ENCODE measurements at places on chromosomes 7 and 10.
A peak's percentile ranks its signal among the peaks of the same experiment; 100 is the strongest.

GRCh38 chr7:44673324-44673723 is 66.9 kb downstream of the OGDH start:
- DNase-seq, result no peak

GRCh38 chr10:454860-455259 is 234.6 kb downstream of the DIP2C start:
- no peak for DNase-seq

GRCh38 chr7:43808410-43808809 is 49.9 kb downstream of the BLVRA start:
- no peak for DNase-seq

GRCh38 chr7:156176039-156176438 is 363.8 kb upstream of the SHH start:
- no peak for DNase-seq

DNA sequence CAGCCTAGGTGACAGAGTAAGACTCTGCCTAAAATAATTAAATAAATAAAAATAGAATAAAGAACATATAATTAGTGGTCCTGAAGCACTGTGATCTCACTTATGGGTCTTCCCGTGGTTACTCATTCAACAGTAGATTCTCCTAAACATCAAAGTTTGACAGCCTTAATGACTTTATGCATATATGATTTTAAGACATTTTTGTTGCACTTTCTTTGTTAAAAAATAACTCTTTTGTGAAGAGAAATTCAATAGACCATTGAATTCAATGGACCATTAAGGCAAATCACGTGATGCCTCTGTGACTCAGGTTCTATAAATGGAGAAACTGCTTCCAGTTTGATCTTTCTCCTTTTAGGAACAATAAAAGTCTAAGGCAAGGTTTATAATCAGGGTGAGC is 59.6 kb downstream of the ATOH7 start:
- DNase-seq, result no peak

GRCh38 chr10:113999531-113999930 is 44.1 kb upstream of the ADRB1 start:
- DNase-seq, result no peak

DNA sequence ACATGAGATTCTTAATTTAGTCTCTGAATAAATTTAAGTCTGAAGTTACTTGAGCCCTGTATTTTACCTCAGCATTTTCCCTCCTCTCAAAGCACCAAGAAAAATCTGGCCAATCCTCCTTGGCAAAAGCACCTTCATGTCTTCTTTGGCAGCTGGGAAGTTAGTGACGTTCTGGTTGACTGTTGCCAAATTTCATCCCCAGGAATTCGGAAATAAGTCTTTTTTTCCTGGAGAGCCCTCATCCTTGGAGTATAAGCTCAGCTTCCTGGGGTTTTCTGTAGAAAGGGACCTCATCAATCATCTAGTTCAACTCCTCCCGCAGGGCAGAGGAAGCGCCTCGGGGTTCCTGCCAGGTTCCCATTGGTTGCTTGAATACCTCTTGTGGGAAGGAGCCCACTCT is 377.6 kb downstream of the PHTF2 start:
- no peak for DNase-seq

DNA sequence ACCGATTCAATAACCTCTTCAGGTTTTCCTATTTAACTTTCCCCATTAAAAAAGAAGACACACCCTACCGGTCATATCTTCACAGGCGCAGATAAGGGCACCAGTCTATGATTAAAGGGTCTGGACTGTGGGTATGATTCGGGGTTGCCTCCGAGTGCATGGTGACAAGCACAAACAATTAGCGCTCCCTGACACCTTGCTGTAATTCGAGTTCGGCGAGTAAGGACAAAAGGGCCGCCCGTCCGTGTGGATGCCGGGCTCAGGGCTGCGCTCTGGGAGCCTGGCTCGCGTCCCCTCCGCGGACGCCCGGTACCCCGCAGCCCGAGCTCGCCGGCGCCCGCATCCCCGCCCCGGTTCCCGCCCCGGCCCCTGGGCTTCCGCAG is 111.9 kb upstream of the RHEB start:
- no peak for DNase-seq

GRCh38 chr7:135770139-135770710 is 21.6 kb upstream of the FAM180A start:
- no peak for DNase-seq

GRCh38 chr7:49643736-49644135 is 129.7 kb upstream of the VWC2 start:
- no peak for DNase-seq

- DNase-seq, result no peak
Measured at GRCh38 chr10:33252794-33253203, 81.7 kb downstream of the NRP1 start.

GRCh38 chr7:148232784-148233183 is 357.8 kb upstream of the C7orf33 start:
- DNase-seq, result no peak

- no peak for DNase-seq
Measured at GRCh38 chr10:112649822-112650152, 202.8 kb downstream of the VTI1A start.

- peak; percentile 79 for DNase-seq
Measured at GRCh38 chr7:95686109-95686508, 86.2 kb upstream of the DYNC1I1 start.

DNA sequence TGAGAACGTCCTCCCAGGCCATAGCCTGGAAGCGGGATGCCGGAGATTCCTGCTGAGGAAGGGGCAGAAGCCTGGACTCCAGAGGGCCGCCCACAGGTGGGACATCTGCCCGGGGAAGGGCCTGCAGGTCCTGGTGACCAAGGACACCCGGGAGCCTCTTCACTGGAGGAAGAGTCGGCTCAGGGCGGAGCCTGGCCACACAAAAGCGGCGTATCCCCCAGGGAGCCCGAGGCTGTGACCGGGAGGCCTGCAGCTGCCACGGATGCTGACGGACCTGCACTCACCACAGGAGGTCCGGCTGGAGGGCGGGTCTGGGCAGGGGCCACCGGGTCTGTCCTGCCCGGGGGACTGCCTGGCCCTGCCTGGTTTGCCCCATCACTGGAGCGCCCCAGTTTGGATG is 15.5 kb upstream of the ADGRA1 start:
- no peak for DNase-seq

DNA sequence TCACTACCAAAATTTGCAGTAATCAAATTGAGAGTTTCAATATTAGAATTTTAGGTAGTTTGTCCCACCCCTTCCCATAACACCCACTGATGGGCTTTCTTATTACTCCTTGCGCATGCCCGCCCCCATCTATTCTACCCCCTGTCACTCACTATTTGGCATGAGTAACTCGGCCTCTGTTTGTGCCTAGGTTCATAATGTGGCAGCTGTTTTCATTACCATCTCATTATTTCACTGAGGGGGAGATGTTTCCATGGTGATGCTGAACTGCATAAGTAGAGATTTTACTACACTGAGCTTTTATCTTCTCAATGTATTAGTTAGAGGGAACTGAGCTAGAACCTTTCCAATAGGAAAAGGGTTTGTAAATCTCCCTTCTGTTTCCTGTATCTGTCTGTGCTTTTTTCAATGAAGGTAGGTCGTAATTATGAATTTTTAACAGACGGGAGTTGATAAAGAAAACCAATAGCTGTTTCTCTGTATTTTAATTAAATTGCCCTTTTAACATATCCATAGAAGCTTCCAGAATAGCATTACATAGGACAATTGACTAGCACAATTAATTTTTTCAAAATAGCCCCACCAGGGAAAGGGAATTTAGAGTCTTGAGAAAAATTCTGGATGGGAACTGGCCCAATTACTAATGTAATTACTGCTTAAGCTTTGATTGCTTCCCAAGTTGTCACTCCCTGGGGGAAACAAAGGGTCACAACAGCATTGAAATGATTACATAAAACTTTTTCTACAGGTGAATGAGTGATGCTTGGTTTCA is 33.4 kb downstream of the PRPS1L1 start:
- no peak for DNase-seq

GRCh38 chr7:129401228-129401966 is 32.8 kb upstream of the STRIP2 start:
- DNase-seq, result peak; percentile 85

DNA sequence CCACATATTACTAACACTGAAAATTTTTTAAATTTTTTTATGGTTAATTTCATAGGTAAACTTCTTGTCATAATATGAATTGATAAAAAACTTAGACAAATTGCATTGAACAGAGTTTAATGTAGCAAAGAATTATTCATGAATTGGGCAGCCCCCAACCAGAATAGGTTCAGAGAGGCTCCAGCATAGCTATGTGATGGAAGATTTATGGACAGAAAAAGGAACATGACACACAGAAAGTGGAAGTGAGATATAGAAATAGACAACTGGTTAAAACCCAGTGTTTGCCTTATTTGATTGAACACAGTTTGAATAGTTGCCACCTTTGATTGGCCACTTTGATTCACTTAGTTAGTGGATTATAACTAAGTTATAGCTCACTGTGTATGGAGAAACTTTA is 87.2 kb downstream of the AHR start:
- no peak for DNase-seq

DNA sequence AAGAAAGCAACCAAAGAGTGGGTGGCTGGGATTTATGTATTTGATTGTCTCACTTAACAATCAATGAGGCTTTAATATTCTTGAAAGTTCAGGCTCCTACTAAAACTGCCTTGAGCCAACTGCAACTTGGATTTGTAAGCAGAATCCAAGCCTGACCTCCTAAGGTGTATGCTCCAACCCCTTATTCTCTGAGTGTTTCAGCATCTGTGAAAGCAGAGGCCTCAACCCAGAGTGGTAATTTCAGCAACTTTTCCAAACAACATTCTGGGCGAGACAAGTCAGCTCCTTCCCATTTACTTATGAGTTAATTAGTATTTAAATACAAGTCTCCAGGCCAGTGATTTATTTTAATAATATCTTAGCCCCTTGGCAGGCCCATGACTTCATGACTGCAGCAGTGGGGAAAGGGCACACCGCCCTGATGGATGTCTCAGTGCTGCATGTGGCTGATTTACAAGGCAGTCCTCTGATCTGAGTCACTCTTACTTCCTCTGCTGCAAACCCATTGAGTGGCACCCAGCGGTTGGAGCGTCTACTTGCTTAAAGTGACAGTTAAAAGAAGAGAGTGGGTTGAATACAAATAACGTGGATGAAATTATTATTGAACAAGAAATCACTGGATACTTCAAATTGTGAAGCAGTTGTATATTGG is 209.1 kb downstream of the TRIL start:
- peak; percentile 59 for DNase-seq

DNA sequence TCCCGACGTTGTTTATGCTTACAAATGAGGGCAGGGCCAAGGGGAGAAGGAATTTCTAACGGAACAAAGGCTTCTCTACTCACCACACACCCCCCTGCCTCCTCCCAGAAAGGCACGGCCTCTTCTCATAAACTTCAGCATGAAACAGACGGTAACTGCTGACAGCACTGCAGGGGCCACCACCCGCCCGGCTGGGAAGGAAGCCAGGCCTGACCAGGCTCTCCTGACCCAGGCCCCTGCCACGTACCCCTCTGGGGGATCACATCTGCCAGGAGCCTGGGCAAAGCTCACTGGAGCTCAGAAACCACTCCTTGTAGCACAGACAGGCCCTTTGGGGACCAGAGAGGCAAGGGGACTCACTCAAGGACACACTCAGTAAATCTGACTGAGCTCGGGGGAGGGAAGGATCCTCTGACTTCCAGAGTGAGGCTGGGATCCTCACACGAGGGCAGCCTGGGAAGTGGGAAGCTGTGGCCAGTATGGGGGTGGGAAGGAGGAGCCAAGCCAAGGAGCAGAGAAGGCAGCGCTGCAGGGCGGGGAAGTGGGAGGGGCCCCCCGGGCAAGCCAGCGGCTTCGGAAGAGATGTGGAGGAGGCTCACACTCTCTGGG is 46.1 kb downstream of the ZCCHC24 start:
- DNase-seq, result no peak

DNA sequence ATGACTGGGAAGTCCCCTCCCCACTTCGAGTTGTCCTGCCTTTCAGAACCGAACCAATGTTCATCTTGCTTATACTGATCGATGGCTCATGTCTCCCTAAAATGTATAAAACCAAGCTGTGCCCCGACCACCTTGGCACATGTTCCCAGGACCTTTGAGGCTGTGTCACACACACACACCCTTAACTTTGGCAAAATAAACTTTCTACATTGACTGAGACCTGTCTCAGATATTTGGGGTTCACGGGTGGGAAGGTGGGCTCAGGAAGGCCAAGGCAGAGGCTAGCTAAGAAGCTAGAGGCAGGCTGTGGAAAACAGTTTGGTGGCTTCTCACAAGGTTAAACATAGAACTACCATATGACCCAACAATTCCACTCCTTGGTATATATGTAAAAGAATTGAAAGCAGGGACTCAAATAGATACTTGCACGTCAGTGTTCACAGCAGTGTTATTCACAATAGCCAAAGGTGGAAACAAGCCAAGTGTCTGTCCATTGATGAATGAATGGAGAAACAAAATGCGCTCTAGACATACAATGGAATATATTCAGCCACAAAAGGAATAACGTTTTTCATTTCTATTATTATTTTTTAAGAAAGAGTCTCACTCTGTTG is 15.4 kb downstream of the PRF1 start:
- DNase-seq, result no peak

GRCh38 chr10:91879515-91880170 is 29.6 kb downstream of the FGFBP3 start:
- no peak for DNase-seq

DNA sequence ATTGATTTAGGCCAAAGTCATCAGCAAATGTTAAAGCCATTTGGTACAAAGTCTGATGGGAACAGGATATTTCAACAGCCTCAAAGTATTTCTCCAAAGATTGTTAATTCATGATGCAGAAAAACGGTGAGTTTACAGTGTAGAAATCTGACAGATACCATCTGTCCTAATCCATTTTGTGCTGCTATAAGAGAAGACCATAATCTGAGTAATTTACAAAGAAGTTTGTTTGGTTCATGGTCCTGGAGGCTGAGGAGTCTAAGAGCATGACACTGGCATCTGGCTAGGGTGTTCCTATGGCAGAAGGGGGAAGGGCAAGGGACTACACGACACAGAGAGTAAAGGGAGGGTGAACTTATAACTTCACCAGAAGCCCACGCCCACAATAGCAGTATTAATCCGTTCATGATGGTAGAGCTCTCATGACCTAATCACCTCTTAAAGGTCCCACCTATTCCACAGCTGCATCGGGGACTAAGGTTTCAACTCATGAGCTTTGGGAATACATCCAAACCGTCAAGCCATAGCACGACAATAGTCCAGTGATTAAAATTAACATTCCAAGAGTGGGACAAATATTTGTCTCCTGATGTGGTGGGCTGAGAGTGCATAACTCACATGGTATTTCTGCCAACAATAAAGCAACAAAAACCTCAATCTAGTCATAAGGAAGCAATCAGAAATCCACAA is 298.6 kb upstream of the AKR1E2 start:
- no peak for DNase-seq

DNA sequence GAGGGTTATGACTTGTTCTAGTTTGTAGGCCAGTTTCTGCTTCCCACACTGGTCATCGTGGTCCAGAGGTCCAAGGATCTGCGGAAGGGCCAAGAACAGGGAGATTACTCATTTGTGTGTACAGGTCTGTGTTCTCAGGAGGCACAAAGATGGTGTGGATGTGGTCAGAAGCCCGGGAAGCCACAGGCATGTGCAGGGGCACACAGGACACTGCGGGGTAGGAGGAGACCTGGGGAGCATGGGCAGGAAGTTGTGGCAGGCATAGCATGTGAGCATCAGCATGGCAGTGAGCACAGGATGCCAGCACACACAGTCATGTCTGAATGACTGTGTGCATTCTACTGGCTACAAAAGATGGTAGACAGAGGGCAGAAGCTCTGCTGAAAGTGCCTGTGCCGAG is 445.8 kb downstream of the PLXNA4 start:
- no peak for DNase-seq

- no peak for DNase-seq
Measured at GRCh38 chr7:129896568-129897382, 56.0 kb downstream of the UBE2H start.
